ENCODE measurements at places on chromosomes 13 and 19. TPM values are rescaled to one million over a fixed set of nuclear protein-coding genes. Genes with fewer than 3 reads are reported as not detected.
A peak's percentile ranks its signal among the peaks of the same experiment; 100 is the strongest.

DNA sequence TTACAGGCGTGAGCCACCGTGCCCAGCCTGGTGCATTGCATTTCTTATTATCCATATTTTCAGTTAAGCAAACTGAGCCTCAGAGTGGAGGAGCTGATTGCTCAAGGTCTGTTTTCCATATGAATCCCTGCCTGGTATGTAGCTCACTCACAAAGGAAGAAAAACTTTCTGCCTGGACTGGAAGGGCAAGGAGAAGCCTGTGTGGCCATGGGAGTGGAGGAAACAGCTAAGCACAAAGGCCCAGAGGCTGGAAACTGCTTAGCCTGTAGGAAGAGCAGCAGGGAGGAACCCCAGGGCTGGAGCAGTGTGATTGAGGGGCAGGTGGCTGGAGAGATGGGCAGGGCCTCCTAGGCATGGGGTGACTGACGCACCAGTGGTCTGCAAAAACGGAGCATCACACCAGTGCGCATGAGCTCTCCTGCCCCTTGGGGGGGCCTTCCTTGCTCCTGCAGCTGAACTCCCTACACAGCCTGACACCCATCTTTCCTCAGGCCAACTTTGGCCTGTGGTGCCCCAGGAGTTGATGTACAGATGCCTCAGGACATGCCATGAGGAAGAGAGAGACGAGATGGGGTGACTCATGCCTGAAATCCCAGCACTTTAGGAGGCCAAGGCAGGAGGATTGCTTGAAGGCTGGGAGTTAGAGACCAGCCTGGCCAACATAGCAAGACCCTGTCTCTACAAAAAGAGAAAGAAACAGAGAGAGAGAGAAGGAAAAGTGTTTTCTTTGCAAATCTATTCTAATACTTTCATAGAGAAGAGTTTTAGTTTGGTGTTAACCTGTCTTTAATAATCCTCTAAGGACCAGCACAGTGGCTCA lies 2.8 kb upstream of the HNRNPM start:
- H3K4me3 ChIP-seq = no peak overlapping the region
- H3K36me3 ChIP-seq = peaks cover 25% of the 10 kb centered on the region
- H3K4me1 ChIP-seq = peaks cover 16% of the 10 kb centered on the region
- no peak for DNase-seq
- H3K27ac ChIP-seq = no peak overlapping the region

The SERP2 gene
- 2.8 TPM for total RNA-seq

The ZNF497 gene
- total RNA-seq = 1.4 TPM

DNA sequence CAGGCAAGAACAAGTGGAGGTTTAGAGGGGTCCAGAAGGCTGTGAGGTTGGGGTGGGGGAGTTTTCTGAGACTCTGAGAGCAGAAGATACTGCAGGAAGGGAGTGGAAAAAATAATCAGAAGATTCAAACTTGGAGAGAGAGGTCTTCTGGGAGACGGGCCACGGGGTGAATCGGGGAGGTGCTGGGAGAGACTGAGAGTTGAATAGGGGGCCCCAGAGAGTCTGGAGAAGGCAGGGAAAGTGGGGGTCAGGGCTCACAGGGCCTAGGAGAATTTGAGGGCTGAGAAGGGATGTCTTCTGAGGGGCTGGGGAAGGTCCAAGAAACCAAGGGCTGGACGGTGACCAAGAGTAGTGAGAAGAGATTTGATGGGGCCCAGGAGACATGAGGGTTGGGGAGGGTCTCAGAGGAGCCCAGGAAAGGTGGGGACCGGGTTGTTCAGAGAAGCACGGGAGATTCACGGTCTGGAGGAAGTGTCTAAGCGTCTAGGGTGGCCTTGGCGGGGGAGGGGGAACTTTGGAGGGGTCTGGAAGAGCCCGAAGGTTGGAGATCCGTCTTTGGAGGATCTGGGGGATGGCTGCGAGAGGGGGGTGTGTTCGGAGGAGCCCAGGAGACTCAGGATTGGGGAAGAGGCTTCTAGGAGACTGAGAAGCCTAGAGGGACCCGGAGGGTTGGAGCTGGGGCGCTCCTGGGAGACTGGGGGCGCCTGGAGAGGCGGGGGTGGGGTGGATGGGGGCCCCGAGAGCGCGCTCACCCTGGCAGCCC lies 1.5 kb downstream of the KCNC3 start:
- peak overlapping the region; percentile 14 for H3K4me3 ChIP-seq
- H3K27ac ChIP-seq = no peak overlapping the region
- H3K4me1 ChIP-seq = peaks cover 25% of the 10 kb centered on the region
- peak; percentile 51 for DNase-seq
- H3K27me3 ChIP-seq = peaks cover 10% of the 10 kb centered on the region

- no peaks in the 10 kb centered on the region for H3K4me1 ChIP-seq
- H3K36me3 ChIP-seq = no peaks in the 10 kb centered on the region
- no peak overlapping the region for H3K27ac ChIP-seq
- no peak for DNase-seq
- H3K27me3 ChIP-seq = peaks cover 14% of the 10 kb centered on the region
Measured at GRCh38 chr13:113915012-113915763, 51.3 kb upstream of the GAS6 start.

The CASP14 gene
- not detected for total RNA-seq

The RGL3 gene
- total RNA-seq = 54.6 TPM

The KLF2 gene
- total RNA-seq = 198 TPM

- H3K27ac ChIP-seq = no peak overlapping the region
- H3K36me3 ChIP-seq = peaks cover 26% of the 10 kb centered on the region
- peak; percentile 72 for DNase-seq
- H3K4me3 ChIP-seq = no peak overlapping the region
Measured at GRCh38 chr19:50486823-50487515, 10.3 kb upstream of the GARIN5A start.

The SULT2B1 gene
- 20.4 TPM for total RNA-seq

The FFAR3 gene
- total RNA-seq = not detected

DNA sequence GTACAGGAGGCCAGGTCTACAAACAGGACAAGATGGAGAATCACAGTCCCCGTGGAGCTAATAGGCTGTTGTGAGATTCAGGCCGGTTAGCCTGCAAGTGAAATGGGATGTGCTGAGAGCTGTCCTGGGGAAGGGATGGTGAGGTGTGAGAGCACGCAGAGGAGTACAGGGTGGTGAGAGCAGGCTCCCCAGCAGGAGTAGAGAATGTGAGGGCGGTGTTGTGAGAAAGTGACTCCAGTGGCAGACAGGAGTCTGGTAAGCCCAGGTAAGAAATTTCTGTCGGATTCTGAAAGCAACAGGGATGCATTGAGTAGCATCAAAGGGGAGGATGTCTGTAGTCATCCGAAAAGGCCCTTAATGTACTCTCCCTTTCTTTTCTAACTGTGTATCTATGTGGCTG lies 50.7 kb upstream of the GPR183 start:
- H3K27ac ChIP-seq = peak overlapping the region; percentile 80
- H3K36me3 ChIP-seq = no peaks in the 10 kb centered on the region
- no peak overlapping the region for H3K4me3 ChIP-seq

DNA sequence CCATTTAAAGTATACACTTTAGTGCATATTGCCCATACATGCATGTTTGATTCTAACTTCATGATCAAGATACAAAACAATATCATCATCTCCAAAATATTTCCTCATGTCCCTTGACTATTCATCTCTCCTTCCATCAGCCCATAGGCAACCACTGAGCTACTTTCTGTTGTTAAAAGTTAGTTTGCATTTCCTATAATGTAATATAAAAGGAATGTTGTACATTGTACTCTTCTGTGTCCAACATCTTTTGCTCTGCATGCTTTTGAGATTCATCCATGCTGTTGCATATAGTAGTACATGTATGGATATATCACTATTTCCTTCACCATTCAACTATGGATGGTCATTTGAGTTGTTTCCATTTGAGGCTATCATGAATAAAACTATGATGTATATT lies 74.7 kb downstream of the ITGBL1 start:
- no peaks in the 10 kb centered on the region for H3K4me1 ChIP-seq
- no peak overlapping the region for H3K27ac ChIP-seq
- H3K27me3 ChIP-seq = no peaks in the 10 kb centered on the region

DNA sequence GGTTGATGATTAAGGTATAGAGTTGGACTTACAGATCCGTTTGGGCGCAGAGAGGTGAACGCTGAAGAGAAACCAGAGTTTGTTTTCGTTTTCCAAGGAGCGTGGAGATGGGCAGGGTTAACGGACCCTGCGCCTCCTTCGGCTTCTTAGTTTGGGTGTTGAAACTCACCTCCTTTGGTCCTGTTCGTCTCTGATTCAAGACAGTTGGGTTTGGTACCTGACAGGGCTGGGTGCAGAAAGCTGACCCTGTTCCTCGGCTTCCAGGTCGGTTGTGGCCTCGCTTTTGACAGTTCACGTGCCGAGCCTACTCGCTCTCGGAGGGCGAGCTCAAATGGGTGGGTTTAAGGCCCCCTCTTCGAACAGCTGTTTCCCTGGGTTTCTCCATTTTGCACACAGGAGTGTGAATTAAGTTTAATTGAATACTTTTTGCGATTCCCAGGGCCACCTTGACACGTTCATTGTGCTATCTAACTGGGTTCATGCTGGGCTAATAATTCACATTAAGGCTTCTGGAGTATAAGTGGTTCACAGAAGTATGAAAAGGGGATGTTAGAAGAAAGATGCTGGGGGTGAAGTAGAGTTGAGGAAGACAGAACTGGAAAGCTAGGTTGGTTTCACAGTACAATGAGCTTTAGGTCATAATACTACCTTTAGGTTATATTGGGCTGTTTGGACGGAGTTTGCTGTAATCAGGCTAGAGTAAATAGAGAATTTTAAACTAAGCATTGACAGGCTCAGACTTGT lies 638 bp downstream of the USPL1 start:
- H3K27me3 ChIP-seq = no peaks in the 10 kb centered on the region
- H3K36me3 ChIP-seq = peaks cover 12% of the 10 kb centered on the region
- H3K4me1 ChIP-seq = peaks cover 35% of the 10 kb centered on the region
- peak overlapping the region; percentile 85 for H3K27ac ChIP-seq
- peak overlapping the region; percentile 82 for H3K4me3 ChIP-seq
- no peak for DNase-seq

The RFPL4AL1 gene
- not detected for total RNA-seq

The FFAR1 gene
- not detected for total RNA-seq

- H3K36me3 ChIP-seq = no peaks in the 10 kb centered on the region
- H3K27ac ChIP-seq = peak overlapping the region; percentile 63
- no peaks in the 10 kb centered on the region for H3K27me3 ChIP-seq
Measured at GRCh38 chr19:15297416-15298224, 34.7 kb downstream of the BRD4 start.

All from upper lobe of right lung (tissue), 1 donor.